Retina (tissue), 1 donor: ENCODE measurements at places on chromosomes 16 and 17.
A peak's percentile ranks its signal among the peaks of the same experiment; 100 is the strongest.

GRCh38 chr16:75130150-75130771 lies 13.7 kb upstream of the LDHD start:
- DNase-seq, result no peak

- no peak for DNase-seq
These were observed at the start of gene PYY for GRCh38 chr17:43953746-43954145. Gene PYY, minus strand, starts transcription at chr17:43953940. Its CDS starts 457 bp downstream, at chr17:43953483.

DNA sequence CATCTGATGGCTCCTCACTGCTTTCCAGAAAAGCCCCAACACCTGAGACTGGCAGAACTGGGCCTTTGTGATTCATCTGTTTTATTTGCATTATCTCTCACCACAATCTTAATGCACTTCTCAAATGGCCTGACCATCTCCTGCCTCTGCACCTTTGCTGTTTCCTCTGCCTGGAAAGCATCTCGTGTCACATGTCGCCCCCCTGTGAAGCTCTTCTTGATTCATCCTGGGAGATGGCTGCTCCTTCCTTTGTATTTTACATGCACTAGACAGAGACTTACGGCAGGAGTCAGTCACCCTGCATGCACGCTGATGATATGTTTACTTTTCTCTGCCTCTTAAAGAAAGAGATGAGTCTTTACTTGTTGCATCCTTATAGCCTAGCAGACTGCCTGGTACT lies 30.0 kb downstream of the HNF1B start:
- no peak for DNase-seq

GRCh38 chr16:63230421-63231040 lies 1194.3 kb upstream of the CDH8 start:
- no peak for DNase-seq

GRCh38 chr17:78886954-78887353 lies 16.0 kb downstream of the CEP295NL start:
- DNase-seq, result no peak

- DNase-seq, result no peak
These were observed 84.8 kb downstream of the KATNIP start for GRCh38 chr16:27634779-27635178.

DNA sequence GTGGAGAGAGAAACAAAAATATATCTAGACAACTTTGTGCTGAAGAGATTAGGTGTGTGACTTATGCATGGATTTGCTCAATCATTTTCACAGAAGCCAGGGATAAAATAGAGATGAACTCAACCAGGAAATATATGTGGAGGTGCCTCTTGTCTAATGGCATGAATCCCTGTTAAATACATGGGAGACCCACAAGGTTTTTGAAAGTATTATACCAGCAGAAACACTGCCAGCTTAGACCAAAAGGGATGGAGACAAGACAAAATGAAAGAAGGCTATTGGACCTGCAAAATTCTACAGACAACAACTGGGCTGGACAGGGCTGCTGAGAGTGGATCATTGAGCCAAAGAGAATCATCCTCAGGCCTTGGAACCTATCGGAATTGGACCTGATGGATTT lies 51.0 kb downstream of the MMP15 start:
- DNase-seq, result no peak

DNA sequence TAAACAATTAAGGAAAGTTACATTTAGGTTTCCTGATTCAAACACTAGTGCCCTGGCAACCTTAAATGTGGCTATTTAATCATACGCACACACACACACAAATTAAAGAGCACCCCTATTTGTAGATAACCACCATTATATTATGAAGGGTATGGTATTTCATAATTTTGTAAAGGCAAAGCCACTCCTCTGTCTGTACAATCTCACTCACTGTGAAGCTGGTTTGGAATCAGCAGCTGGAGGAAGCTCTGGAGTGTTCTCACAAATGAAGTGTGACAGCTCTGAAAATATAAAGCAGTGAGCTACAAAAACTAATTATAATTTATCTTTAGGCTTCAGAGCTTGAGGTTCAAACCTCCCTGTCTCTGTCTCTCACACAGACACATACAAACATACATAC lies 57.9 kb upstream of the KCNJ16 start:
- no peak for DNase-seq

GRCh38 chr17:19413761-19414160 lies 2.7 kb downstream of the RNF112 start:
- DNase-seq, result no peak

- peak; percentile 69 for DNase-seq
These were observed 981 bp downstream of the KCNH4 start for GRCh38 chr17:42179911-42180410.

DNA sequence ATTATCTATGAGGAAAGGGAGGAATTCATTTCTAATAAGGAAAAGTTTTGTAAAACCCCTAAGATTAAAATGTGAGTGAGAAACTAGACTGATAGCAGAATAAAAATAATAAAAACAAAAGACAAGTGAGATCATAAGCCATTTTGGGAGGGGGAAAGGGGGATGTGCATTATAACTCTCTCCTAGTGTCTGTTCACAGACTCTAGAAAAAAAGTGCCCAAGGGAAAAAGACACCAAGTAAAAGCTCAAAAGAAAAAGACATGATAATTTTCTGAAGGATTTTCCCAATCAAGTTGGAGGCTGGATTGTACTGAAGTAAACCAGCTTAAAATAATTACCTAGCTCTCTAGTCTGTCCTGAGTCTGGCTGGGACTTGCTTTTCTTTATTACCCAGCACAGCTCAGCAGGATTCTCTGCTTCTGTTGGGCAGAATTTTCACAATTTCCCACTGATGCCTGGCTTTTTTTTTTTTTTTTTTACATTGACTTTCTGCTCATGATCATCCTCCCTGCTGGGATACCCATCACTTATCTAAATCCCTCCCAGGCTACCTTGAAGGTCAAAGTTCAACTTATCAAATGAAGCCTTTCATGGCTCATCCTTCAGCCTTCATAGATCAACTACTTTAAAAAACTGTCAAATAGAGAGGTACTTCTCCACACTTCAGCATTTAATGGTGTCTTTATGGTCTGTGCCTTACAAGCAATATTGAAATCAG lies 124.2 kb upstream of the KCNJ16 start:
- DNase-seq, result no peak

DNA sequence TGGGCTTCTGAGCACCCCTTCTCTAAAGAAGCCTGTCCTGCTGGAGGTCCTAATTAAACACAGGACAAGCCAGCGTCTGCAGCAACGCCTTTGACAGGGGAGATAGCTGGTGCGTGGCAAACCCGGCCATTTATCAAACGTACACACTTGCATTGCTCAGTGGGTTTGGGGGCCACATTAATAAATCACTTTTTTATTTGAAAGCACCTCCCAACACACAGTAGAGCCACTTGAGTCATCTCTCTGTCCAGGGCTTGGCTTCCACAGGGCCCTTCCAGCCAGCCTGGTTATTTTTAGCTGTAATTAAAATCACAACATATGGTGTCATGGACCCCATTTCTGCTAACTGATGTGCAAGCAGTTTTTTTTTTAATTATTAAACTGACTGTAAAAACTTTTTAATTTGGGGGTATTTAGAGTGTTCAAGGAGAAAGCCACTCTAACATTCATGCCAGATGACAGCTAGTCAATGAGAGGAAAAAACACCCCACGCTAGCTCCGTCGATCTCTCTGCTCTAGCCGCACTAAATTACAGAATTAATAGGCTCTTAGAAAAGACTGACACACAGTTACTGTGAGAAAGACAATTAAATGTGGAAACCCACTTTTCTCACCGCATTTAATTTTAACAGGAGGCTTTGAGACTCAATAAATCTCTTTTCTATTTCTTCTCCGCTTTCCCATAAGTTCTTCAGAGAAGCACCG lies 201.0 kb upstream of the WSCD1 start:
- peak; percentile 60 for DNase-seq

DNA sequence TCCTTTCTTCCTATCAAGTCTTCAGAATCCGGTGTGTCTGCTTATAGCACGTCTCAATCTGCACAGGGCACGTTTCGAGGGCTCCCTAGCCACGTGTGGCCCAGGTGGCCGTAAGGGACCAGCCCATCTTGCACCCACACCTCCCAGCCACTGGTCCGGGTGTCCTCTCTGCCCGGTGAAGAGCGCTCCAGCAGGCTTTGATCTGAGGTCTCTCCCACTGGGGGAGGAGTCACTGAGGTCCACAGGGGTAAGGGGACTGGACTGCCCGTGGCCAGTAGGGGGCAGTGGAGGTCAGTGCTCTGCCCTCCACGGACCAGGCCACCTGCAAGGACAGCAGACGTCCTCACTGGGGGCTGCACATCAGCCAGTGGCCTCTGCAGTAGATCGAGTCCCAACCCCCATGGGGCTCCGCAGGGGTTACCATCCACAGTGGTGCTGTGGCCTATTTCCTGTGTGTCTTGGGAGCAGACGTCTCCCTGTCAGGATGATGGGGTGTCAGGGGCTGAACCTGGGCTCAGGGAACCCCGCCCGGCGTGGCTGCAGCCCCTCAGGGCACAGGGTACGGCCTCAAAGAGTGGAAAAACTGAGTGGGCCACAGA lies 204.1 kb upstream of the CIBAR2 start:
- DNase-seq, result peak; percentile 84

- DNase-seq, result no peak
These were observed 6.0 kb downstream of the HIC1 start for GRCh38 chr17:2060681-2061440.

DNA sequence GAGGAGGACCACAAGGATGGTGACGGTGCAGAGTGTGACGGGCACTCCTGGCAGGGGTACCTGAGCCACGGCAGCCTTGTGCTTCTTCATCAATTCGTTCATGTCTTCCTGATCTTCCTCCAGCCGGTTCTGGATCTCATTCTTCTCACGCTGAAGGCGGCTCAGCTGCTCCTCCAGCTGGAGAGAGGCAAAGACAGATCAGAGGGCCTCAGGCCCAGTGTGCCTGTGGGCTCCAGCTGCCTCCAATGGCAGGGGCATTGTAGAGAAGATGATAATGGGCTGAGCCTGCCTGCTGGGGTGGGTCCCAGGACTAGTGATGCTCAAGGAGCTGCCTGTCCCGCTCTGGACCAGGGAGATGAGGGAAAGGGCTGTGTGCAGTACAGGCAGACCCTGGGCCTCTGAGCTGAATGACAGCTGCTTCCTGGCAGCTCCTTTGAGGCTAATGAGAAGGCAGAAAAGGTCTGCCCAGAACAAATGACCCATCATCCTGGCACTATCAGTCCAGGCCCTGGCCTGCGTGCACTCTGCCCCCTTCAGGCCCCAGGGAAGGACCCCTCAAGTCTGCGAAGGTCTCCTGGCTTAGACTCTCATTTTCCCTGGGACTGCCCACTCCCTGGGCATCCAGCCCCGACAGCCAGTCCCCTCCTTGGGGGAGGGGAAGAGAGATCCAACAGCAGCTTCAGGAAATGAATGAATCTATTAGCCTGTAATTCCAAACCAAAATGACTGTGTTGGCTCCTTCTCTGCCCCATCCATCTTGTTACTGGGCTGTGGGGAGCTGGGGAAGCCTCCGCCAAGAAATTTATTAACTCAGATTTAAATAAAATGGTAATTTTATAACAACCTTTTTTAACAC lies 48.0 kb downstream of the PIPOX start:
- peak; percentile 66 for DNase-seq

- no peak for DNase-seq
These were observed 36.4 kb upstream of the CDC42EP4 start for GRCh38 chr17:73348018-73348828.

DNA sequence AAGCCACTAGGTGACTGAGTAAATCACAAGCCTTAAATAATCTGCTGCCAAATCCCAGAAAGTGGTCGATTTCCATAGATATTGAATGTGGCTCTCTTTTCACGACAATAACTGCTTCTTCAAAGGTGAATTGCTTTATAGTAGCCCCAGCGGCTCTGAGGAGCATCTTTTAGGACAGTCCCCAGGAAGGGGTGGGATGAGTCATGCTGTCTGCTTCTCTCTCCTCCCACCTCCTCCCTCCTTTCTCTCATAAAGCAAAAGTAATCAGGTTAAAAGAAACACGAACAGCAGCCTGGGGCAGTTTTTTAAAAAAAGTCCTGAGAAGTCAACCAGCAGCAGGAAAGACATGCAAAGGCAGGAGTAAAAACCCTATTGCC lies 1.8 kb downstream of the KIAA0513 start:
- DNase-seq, result no peak

- no peak for DNase-seq
These were observed 113.3 kb upstream of the RBL2 start for GRCh38 chr16:53320992-53321391.

GRCh38 chr16:83350481-83350880 lies 457.3 kb upstream of the HSBP1 start:
- DNase-seq, result no peak

DNA sequence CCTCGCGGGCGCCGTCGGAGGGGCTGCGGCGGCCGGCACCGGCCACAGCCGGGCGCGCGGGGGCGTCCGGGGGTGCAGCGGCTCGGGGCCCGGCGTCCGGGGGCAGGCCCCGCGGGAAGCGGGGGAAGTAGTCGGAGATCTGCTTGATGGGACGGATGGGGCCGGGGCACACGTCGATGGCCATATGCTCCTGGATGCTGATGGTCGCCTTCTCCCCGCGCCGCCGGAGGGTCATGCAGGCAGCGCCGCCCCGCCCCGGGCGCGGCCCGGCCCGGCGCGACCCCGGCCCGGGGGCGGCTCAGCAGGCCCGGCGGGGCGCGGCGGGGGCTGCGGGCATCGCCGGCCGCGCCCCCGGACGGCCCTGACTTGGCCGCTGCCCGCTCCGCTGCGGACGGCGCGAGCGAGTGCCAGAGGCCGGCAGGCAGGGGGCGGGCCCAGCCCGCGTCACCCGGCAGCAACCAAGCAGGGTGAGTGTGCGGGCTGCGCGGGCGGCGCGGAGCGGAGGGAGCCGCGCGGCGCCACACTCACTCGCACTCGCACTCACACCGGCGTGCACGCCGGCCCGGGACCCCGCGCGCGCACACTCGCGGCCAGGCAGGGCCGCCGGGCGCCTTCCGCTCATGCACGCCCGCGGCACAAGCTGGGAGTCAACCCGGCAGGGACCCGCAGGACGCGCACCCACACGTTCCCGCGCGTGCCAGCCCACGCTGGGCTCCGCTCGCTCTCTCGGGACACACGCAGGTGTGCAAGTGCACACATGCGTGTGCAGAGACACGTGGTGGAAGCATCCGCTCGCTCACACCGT lies at the start of gene DOC2B:
Gene DOC2B (minus strand): TSS at position 406 of the 805 bp plus-strand sequence. CDS start 171 bp downstream, at position 235.
- peak; percentile 66 for DNase-seq

DNA sequence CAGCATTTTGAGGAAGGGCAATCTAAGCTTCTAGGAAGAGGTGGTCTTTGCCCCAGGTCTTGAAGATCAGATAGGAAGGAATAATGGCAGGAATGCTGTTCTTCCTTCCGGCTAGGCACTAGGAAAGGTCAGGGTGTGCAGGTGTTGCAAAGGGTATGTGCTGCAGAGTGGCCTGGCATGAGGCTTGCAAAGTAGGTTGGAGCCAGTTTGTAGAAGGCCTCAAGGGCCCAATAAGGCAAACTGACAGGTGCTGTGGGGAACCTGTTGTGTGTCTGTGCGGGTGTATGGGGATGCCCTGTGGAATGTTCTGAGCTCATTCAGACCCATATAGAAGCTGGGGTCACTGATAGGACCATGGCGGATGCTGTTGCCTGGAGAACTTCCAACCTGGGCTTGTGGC lies 12.7 kb downstream of the MSI2 start:
- peak; percentile 13 for DNase-seq

DNA sequence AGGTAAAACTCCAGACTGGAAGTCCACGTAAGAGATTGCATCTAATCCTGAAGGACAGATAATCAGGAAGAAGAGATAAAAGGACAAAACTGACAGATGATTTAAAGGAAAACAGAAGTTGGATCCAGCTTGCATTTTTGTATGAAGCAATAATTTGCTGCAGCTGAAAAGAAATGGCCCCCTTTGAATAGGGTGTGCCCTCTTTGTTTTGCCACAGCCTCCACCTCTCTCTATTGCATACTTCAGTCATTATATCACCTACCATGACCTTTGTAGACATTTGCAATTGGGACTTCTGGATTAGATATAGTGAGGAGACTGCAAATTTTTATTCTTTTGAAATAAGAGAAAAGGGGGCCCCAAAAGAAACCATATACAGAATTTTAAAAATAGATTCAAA lies 8.1 kb downstream of the NOG start:
- DNase-seq, result no peak
